ENCODE measurements at places on chromosomes 11 and 22. TPM values are rescaled to one million over a fixed set of nuclear protein-coding genes. Genes with fewer than 3 reads are reported as not detected.

DNA sequence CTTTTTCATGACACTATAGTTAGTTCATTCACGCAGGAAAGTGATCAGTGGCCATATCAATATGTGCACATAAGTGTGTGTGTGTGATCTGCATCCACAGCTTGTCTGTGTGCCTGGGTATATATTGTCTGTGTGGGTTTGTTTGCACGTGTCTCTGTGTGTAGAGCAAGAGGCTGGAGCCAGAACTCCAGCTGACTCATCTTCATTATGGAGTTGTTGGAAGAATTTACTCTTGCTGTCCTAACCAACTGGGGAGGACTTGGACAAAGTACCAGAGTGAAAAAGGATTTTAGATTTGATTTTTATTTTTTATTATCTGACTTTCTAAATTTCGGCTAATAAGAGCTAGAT is 63.9 kb downstream of the TP53I11 start:
- DNase-seq = no peak

The GRM5 gene
- total RNA-seq = not detected

- no peak for DNase-seq
Measured at GRCh38 chr11:115806056-115806455, 301.8 kb upstream of the CADM1 start.

DNA sequence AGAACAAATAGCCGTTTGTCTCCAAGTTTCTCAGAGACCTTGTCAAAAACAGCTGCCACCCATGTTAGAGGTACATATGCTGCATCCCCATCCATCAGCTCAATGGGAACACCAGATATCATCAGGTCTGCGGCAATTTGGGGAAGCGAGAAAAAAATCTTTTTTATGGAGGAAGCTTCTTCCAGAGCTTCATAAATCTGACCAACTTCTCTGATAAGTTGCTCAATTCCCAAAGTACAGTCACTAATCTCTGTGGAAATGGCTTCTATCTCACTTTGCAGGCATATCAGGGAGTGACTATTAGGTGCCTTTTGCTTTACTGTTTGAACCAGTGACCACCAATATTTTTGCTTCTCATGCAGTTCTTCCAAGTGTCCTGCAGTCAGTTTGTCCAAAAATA is 34.3 kb upstream of the MRPL17 start:
- DNase-seq = no peak

The TRMT112 gene
- total RNA-seq = 169 TPM

- DNase-seq = no peak
Measured at GRCh38 chr11:72525466-72525865, 91.1 kb upstream of the CLPB start.

DNA sequence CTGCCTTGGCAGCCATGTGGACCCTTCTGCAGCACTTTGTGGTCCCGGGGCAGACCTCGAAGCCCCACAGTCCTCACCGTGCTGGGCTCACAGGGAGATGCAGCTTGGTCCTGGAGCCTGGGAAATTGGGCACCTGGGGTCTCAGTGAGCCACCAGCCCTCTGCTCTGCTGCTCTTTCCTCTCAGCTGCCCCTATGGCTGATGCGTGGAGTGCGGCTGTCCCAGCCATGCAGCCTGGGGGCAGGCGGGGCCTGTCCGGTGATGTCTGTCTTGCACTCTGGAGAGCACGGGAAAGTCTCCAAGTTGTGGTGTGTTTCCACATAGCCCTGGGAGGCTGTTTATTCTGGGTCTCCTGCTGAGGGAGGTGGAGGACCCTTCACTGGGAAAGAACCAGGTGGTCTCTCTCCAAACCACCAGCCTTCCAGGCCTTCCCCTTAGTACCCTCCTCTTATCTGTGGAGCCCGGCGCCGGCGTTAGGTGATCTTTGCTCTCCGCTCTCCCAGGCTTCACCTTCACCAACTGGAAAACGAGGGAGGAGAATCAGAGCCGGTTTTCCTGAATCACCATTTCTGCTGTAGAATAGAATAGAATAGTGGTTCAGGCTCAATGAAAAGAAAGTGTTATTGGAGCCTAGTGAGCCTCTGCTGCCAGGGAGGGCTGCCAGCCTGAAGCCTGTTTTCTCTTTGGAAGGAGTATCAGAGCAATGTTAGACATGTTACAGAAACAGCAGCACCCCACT is 41.2 kb upstream of the GRAMD4 start:
- peak; percentile 73 for DNase-seq

The SCARF2 gene
- 2.4 TPM for total RNA-seq

The CCDC34 gene
- 3.2 TPM for total RNA-seq

Measured in heart left ventricle (tissue), 16 donors.